ENCODE measurements at places on chromosomes 1 and 21.
A peak's percentile ranks its signal among the peaks of the same experiment; 100 is the strongest.

GRCh38 chr1:4253935-4254334 is 353.9 kb upstream of the C1orf174 start:
- no peak for DNase-seq

DNA sequence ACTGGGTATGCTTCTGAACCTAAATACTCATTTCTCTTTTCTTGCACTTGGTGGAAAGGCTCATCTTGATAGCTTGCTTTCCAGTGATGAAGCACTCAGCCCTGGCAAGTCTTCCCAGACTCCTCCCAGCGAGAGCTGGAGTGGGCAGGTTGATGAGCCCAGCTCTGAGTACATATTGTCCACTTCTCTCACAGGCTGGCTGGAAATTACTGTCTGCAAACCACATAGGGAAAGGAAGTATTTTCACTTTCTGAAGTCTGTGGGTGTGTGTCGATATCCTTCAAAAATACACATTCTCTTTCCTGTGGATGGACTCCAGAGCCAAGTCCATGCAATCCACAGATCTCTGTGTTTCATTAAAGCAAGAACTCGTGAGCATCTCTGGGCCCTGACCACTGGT is 38.7 kb upstream of the CNTN2 start:
- no peak for DNase-seq

GRCh38 chr1:44924835-44925464 is 61.4 kb downstream of the EIF2B3 start:
- no peak for DNase-seq

- no peak for DNase-seq
Observed at GRCh38 chr1:228122921-228123441, 13.9 kb upstream of the MRPL55 start.

GRCh38 chr1:21937372-21938121 is 437 bp upstream of the HSPG2 start:
- peak; percentile 61 for DNase-seq

DNA sequence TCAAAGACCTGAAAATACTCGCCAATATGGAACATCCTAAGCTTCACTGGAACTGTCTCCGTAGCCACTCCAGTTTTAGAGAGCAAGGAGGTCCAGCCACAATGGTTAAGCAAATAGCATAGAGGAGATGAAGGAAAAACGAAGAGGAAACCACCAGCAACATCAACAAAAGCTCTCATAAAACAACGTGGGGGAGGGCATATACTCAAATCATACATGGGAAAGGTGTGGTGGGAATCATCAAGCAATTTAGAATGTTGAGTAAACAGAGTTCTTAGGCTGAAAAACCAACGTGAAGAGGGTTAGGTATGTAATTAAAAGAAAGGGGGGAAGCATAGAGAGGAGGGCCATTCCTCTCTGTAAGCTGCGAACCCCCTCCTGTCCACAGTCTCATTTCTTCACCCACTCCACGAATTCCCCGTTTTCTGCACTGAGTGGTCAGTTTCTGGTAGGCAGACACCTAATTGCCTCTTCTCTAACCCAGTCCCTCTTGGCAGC is 1.0 kb downstream of the TMEM59 start:
- no peak for DNase-seq

DNA sequence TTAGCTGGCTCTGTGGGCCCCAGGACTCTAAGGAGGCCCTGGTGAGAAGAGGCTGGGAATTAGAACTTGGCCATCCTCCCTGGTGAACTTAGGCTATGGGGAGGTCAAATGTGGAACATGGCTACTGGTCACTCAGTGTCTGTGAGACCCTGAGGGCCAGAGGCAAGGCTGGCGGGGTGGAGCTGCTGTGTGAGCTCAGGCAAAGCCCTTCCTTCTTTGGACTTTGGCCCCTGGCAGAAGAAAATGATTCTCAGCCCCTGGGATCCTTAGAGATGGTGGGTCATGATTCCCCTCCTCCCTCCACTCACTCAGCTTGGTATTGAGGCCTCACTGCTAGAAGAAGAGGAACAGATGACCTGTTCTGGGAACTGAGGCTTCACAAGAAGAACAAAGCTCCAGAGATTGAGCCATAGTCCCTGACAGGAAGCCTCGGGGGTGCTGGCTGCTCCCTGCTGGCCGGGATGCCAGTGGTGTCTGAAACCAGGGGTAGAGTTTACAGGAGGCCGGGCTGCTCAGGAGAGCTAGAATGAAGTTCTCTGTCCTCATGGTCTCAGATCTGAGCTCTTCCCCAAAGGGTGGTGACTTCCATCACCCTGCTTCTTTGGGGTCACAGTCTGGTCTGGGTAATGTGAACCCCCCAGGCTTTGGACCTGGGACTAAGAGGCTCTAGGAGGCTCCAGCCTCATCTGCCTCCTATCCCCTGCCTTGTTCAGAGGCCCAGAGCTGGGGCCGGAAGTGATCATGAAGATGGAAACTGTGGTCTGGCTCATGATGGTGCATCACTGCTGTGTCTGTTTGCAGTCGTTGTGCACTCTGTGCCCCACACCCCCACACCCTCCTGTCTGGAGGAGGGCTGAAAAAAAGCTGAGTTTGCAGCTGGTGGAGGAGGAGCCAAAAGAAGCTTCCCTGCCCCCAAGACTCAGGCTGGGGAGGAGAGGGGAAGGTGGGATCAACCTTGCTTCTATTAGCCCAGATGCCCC is 905 bp downstream of the BTBD19 start:
- DNase-seq, result peak; percentile 93

DNA sequence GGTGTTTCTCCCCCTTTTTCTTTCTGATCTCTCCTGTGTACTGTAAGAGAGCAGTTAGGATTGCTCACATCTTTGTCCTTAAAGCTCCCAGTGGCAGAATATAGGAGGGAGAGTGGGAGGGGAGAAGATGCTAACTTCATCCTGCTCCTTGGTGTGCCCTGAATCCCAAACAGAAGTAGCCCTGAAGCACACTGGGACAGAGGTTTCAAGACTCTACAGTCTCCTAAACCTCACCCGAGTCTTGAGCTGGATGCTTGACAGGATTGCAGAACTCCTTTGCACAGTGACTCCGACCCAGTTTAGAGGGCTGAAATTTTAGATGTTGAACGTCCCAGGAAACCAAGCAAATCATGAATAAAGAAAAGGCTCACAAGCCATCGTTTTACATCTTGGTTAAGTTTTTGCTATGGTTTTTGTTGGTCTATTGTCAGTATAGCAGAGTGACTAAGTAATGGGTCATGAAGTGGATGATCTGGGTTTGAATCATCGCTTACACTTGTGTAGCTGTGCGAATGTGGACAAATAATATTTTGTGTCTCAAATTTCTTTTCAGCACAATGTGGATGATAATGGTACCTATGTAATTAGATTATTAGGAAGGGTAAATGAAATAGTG is 37.5 kb downstream of the XCL2 start:
- DNase-seq, result no peak

Data from central memory CD4-positive, alpha-beta T cell (primary cell).